ENCODE measurements at places on chromosomes 13 and 19. TPM values are rescaled to one million over a fixed set of nuclear protein-coding genes. Genes with fewer than 3 reads are reported as not detected.

Gene ZNF560
- 0.12 TPM for total RNA-seq

Gene MYO1F
- 2.0 TPM for total RNA-seq

Gene ZNF556
- not detected for total RNA-seq

Gene ZNF653
- total RNA-seq, result 6.8 TPM

Gene ASF1B
- 56.6 TPM for total RNA-seq

Gene FFAR3
- total RNA-seq, result 4.9 TPM

Gene MAB21L1
- total RNA-seq, result not detected

Gene MPND
- 18.6 TPM for total RNA-seq

Gene ZNF563
- total RNA-seq, result 4.1 TPM

Gene GAPDHS
- total RNA-seq, result not detected

Gene ADGRE3
- total RNA-seq, result not detected

Gene EBI3
- total RNA-seq, result 7.8 TPM
